Naive thymus-derived CD8-positive, alpha-beta T cell (primary cell): ENCODE measurements at places on chromosomes 1 and 21. TPM values are rescaled to one million over a fixed set of nuclear protein-coding genes. Genes with fewer than 3 reads are reported as not detected.

DNA sequence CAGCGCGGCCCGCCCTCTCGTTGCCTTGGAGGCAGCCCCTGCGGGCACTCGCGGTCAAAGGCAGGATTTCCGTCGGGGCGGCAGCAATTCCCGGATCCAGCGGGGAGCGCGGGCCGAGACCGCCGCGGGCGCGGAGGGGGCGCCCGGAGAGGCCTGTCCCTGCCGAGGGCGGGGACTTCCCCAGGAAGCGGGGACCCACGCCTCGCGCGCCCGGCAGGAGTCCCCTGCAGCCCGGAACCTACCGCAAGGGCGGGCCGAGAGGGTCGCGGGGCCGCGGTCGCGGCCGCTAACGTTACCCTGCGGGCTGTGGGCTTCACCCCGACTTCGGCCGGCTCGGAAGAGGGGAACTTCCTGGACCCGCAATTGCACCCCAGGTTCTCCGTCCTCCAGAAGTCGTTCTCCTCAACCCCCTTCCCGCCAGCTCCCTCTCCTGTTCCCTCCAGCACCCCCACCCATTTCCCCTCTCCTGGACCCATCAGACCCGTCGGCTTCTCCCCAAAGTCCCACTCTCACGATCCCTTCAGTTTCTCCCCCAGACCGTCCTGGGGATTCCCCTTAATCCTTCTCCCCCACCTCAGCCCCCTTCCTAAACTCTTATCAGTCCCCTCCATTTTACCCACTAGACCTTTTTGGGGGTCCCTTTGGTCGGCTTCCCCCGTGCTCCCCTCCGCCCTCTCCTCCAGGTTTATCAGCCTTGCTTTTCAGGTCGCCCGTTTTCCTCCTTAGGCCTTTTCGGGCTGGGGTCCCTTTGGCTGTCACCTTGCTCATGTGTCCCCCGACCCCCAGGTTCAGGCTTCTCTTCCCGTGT, 604 bp downstream of the FGR start:
- H3K4me1 ChIP-seq: peaks cover 33% of the 10 kb centered on the region
- no peaks in the 10 kb centered on the region for H3K36me3 ChIP-seq
- H3K27me3 ChIP-seq: no peaks in the 10 kb centered on the region
- H3K27ac ChIP-seq: peak overlapping the region; percentile 61
- DNase-seq: peak; percentile 47

- H3K36me3 ChIP-seq: no peaks in the 10 kb centered on the region
- H3K27me3 ChIP-seq: no peaks in the 10 kb centered on the region
- H3K4me3 ChIP-seq: no peak overlapping the region
- DNase-seq: no peak
- no peaks in the 10 kb centered on the region for H3K4me1 ChIP-seq
Measured at GRCh38 chr1:199545780-199546179, 481.7 kb upstream of the NR5A2 start.

GRCh38 chr1:195617106-195617505, 991.1 kb downstream of the KCNT2 start:
- no peaks in the 10 kb centered on the region for H3K36me3 ChIP-seq
- no peaks in the 10 kb centered on the region for H3K27me3 ChIP-seq
- H3K4me1 ChIP-seq: no peaks in the 10 kb centered on the region
- no peak overlapping the region for H3K4me3 ChIP-seq
- H3K27ac ChIP-seq: no peak overlapping the region
- no peak for DNase-seq

DNA sequence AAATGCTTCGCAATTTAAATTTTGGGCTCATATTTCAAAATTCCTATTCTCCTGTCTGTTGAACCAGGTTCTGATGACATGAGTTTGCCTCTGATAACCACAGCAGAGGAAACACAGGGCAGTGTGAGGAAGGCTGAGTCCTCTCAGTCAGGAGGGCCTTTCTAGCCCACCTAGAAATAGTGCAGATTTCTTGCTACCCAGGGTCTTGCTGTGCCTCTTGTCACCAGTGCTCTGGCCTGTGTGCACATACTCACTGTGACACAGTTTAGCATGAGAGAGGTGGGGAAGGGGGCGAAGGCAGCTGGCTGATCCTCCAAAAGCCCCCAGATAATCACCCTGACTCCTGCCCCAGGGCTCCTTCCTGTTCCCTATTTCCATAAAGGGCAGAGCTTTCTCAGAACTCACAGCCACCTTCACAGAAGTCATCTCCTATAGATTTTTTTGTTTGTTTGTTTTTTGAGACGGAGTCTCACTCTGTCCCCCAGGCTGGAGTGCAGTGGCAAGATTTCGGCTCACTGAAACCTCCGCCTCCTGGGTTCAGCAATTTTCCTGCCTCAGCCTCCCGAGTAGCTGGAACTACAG, 23.7 kb downstream of the ERRFI1 start:
- H3K27ac ChIP-seq: no peak overlapping the region
- no peak overlapping the region for H3K4me3 ChIP-seq
- H3K36me3 ChIP-seq: peaks cover 8% of the 10 kb centered on the region
- no peak for DNase-seq

GRCh38 chr1:148307583-148308185, 155.6 kb upstream of the NBPF11 start:
- no peak overlapping the region for H3K27ac ChIP-seq
- H3K4me1 ChIP-seq: peaks cover 28% of the 10 kb centered on the region
- no peak overlapping the region for H3K4me3 ChIP-seq

- no peak for DNase-seq
- H3K27ac ChIP-seq: no peak overlapping the region
- no peaks in the 10 kb centered on the region for H3K36me3 ChIP-seq
- H3K27me3 ChIP-seq: peaks cover 3% of the 10 kb centered on the region
- no peaks in the 10 kb centered on the region for H3K4me1 ChIP-seq
Measured at GRCh38 chr1:86000601-86001000, 156.0 kb downstream of the COL24A1 start.

DNA sequence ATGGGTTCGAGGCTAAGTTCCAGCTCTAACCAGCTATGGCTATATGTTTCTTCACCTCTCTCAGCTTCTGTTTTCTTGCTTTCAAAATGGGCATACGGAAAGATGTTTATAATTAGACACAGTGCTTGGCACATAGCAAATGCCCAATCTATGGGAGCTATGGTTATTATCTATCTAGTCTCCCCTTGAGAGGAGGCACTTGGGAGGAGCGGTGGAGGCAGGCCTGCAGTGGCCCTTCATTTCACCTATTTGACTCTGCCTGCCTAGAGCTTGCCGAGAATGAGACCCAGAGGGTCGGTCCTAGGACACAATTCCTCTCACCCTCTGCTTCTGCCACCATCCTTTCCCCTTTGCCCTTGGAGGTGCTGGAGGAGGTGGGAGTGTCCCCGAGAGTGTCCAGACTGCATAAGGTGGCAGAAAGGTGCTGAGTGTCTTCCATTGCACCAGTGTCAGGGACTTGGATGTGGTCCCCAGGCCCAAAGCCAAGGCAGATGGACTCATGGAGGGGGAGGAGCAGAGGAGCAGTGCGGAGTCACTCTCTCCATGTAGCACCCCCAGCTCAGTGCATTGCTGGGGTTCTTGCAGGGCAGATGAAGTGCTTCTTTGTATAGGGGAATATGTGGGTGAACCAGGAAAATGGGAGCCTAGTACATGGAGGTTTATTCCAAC, 9.0 kb downstream of the LGR6 start:
- no peaks in the 10 kb centered on the region for H3K27me3 ChIP-seq
- peaks cover 44% of the 10 kb centered on the region for H3K4me1 ChIP-seq
- H3K4me3 ChIP-seq: no peak overlapping the region

- H3K27ac ChIP-seq: peak overlapping the region; percentile 75
- H3K27me3 ChIP-seq: peaks cover 59% of the 10 kb centered on the region
- peaks cover 5% of the 10 kb centered on the region for H3K36me3 ChIP-seq
- peaks cover 34% of the 10 kb centered on the region for H3K4me1 ChIP-seq
Measured at GRCh38 chr1:98044071-98044697, 123.3 kb upstream of the DPYD start.

- H3K4me3 ChIP-seq: no peak overlapping the region
- H3K4me1 ChIP-seq: peaks cover 20% of the 10 kb centered on the region
- no peak overlapping the region for H3K27ac ChIP-seq
- H3K36me3 ChIP-seq: peaks cover 6% of the 10 kb centered on the region
- DNase-seq: no peak
Measured at GRCh38 chr1:235818632-235819136, 48.0 kb downstream of the LYST start.

DNA sequence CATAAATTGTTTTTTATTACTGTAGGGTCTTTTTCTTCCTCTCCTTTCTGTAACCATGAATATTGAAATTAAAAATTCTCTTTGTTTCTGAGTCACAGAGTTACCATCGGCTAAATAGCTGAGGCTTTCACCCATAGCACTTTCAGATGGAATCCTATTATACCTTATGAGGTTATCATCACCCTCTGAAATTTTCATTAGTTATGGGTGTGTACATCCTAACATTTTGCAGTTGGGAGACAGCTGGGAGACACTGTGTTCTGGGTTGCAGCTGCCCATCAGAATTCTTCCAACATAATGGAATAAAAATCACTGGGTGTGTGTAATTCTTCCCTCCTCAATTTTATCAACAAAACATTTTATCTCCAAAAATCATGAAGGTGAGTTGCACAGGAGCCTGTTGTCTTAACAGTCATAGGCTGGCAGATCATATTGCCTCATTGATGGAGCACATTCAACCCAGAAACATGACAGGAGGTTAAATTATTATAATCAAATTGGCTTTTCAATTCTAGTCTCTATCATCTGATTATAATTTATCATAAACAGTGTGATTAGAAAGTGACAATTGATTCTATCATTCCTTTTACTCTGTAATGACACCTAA, 17.4 kb downstream of the CYYR1 start:
- H3K4me3 ChIP-seq: no peak overlapping the region
- no peaks in the 10 kb centered on the region for H3K4me1 ChIP-seq
- no peak for DNase-seq
- no peaks in the 10 kb centered on the region for H3K36me3 ChIP-seq

GRCh38 chr1:221700948-221701347, 40.9 kb downstream of the DUSP10 start:
- no peak overlapping the region for H3K4me3 ChIP-seq
- peaks cover 20% of the 10 kb centered on the region for H3K4me1 ChIP-seq
- H3K36me3 ChIP-seq: peaks cover 40% of the 10 kb centered on the region
- no peak overlapping the region for H3K27ac ChIP-seq
- DNase-seq: no peak

- no peaks in the 10 kb centered on the region for H3K4me1 ChIP-seq
- no peak for DNase-seq
- no peak overlapping the region for H3K4me3 ChIP-seq
Measured at GRCh38 chr1:71521655-71522264, 440.9 kb upstream of the ZRANB2 start.

- H3K4me1 ChIP-seq: no peaks in the 10 kb centered on the region
- H3K27me3 ChIP-seq: no peaks in the 10 kb centered on the region
- no peak for DNase-seq
- H3K36me3 ChIP-seq: no peaks in the 10 kb centered on the region
- no peak overlapping the region for H3K27ac ChIP-seq
Measured at GRCh38 chr1:207713529-207713928, 38.3 kb upstream of the CD46 start.

GRCh38 chr1:87115317-87115890, 201.0 kb downstream of the HS2ST1 start:
- no peaks in the 10 kb centered on the region for H3K4me1 ChIP-seq
- no peak for DNase-seq
- no peaks in the 10 kb centered on the region for H3K36me3 ChIP-seq
- H3K27me3 ChIP-seq: no peaks in the 10 kb centered on the region
- no peak overlapping the region for H3K27ac ChIP-seq
- no peak overlapping the region for H3K4me3 ChIP-seq

GRCh38 chr1:118896416-118896815, 91.7 kb downstream of the TBX15 start:
- H3K27me3 ChIP-seq: peaks cover 5% of the 10 kb centered on the region
- H3K36me3 ChIP-seq: no peaks in the 10 kb centered on the region

DNA sequence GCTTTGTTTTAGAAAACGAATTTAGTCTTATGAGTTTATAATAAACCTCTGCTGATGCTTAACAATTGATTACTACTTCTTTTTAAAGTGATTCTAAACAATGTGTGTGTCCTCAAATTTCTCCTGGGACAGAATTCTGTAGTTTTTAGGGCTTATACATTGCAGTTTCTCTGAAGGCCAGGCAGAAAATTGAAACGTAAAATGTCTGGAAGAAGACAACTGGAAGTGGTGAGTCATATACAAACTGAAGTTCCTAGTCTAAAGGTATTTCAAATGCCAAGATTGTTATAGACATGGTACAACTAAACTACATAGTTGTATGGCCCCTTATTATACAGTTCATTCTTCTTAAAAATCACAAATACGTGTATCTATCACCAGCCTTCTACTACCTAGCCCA, 30.5 kb upstream of the RC3H1 start:
- no peak overlapping the region for H3K4me3 ChIP-seq
- no peak for DNase-seq
- no peak overlapping the region for H3K27ac ChIP-seq
- H3K36me3 ChIP-seq: no peaks in the 10 kb centered on the region

- H3K36me3 ChIP-seq: no peaks in the 10 kb centered on the region
- H3K27ac ChIP-seq: no peak overlapping the region
- H3K4me3 ChIP-seq: no peak overlapping the region
- DNase-seq: no peak
- H3K4me1 ChIP-seq: peaks cover 5% of the 10 kb centered on the region
- peaks cover 3% of the 10 kb centered on the region for H3K27me3 ChIP-seq
Measured at GRCh38 chr1:201060586-201060985, 37.1 kb upstream of the KIF21B start.

DNA sequence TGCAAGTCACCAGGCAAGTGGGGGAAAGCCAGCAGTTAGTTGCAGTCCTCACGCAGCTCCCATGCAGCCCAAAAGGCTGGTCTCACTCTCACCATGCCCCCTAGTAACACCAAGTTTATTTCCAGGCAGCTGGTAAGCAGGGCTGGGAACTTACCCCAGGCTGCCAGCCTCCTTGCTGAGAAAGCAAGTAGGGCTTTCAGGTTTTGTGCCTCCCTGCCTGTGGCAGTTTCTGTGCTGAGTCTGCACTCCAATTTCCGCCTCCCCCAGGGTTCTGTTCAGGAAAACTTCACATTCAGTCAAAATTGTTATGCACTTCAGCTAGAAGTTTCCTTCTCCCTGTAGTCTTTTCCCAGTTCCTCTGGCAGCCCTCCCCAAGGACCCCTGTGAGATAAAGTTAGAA, 102.0 kb upstream of the SGIP1 start:
- no peak overlapping the region for H3K4me3 ChIP-seq
- H3K27ac ChIP-seq: no peak overlapping the region
- H3K36me3 ChIP-seq: no peaks in the 10 kb centered on the region

- DNase-seq: no peak
- no peak overlapping the region for H3K27ac ChIP-seq
- H3K27me3 ChIP-seq: no peaks in the 10 kb centered on the region
- H3K36me3 ChIP-seq: no peaks in the 10 kb centered on the region
Measured at GRCh38 chr1:20993716-20994575, 182.8 kb downstream of the EIF4G3 start.

DNA sequence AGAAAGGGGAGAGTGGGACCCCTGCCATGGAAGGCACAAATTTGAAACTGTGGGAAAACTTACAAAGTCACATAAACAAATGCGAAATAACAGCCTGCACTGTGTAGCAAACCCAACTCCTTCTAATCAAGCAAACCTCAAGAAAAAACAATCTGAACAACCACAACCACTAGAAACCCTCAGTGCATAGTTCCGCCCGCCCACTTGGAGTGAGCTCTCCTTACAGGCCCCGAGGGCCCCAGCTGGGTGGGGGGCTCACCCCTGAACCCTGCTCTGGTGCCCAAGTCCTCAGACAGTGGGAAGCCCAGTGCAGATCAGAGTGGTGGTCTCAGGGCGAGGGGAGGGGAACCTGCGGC, 931 bp upstream of the MXRA8 start:
- no peak for DNase-seq
- no peaks in the 10 kb centered on the region for H3K36me3 ChIP-seq
- no peaks in the 10 kb centered on the region for H3K27me3 ChIP-seq
- peak overlapping the region; percentile 82 for H3K4me3 ChIP-seq

Gene HSPA6
- polyA plus RNA-seq: not detected

Gene BCAR3
- 0.34 TPM for polyA plus RNA-seq

Gene GPN2
- polyA plus RNA-seq: 12.5 TPM

Gene LYPD8
- not detected for polyA plus RNA-seq

Gene VWA5B1
- polyA plus RNA-seq: not detected

Gene NVL
- polyA plus RNA-seq: 13.6 TPM

Gene LRRIQ3
- polyA plus RNA-seq: 1.6 TPM

Gene CLEC20A
- polyA plus RNA-seq: not detected
